Activated CD4-positive, alpha-beta T cell treated with anti-CD3 and anti-CD28 coated beads, Interleukin-2, amount 50 U/mL, for 24 hours (primary cell): ENCODE measurements at places on chromosomes 1 and 21.

DNA sequence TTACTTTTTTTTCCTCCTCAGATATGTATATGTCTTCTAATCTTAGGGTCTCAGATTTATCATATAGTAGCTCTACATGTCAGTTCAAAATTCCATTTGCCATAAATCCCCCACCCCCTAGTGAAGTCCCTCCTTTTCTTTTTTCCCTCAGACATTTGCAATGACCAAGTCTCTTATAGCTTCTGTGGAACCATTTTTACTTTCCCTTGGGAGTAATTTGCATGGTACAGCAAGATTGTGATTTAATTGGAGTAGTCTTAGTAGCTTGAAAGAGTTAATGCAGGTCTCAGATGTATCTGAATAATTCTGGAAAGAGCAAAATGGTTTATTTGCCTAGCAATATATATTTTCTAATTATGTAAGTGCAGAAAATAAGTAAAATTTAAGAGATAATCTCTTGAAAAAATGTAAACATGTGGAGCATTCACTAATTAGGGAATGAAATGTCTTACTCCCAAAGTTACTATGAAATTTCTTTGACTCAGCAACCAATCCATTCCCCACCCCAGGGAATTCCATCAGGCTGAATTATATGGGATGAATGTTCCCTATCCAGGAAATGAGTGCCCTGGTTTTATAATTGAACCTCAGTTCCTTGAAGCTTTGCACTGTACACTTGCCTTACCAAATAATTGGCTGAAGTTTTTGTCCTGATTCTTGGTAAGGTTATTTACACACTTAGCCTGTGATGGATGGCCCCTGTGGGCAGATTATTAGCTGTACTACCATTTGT lies 267.0 kb downstream of the DNM3 start:
- DNase-seq, result no peak

DNA sequence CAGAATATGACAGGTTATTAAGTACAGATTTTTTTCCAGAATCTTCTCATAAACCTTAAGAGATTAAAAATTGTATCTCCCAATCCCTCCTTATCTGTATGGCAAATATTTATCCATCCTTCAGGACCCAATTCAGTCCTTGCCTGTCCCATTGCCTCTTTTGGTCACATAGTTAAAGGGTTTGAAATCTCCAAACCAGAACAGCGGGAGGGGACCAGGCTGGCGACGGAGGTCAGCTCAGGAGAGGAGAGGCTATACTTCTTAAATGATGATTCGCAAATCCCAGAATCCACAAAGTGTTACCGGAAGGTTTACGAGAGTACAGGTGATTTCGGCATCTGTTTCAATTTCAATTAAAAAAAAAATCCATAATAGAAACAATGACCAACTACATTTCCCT lies 572.7 kb downstream of the SMYD3 start:
- DNase-seq, result no peak

- no peak for DNase-seq
Observed at GRCh38 chr21:14900611-14901010, 164.2 kb downstream of the NRIP1 start.

- DNase-seq, result peak; percentile 71
Observed at GRCh38 chr1:155070721-155071569, 7.4 kb downstream of the EFNA4 start.

DNA sequence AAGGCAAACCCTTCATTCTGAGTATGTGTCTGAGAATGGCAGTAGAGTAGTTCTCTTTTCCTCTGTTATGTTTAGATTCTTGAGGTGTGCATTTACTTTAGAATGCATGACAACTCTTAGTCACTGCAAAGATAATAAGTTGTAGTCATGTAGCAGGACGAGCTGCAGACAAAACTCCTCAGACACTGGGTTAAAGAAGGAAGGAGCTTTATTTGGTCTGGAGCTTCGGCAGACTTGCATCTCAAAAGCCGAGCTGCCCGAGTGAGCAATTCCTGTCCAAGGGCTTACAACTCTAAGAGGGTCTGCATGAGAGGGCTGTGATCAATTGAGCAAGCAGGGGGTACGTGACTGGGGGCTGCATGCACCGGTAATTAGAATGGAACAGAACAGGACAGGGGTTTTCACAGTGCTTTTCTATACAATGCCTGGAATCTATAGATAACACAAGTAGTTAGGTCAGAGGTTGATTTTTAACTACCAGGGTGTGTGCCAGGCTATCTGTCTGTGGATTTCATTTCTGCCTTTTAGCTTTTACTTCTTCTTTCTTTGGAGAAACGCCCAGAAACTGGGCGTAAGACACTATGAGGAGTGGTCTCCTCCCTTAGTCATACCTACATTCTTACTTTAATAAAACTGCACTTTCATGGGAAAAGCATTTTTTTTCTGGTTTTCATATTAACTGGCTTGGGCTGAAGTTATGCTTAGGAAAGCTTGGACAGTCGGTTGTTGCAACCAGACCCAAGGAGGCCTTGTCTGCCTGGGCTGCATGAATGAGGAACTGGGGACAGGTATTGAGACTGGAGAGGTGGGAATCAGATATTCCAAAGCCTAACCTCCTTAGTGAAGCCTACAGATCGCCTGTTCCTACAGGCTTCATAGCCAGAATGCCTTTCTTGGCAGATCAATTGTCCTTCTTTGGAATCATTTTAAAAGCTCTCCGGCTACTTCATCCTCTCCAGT lies 115.1 kb downstream of the RHOU start:
- DNase-seq, result no peak

- DNase-seq, result no peak
Observed at GRCh38 chr1:236545621-236546169, 21.9 kb downstream of the LGALS8 start.

- DNase-seq, result no peak
Observed at GRCh38 chr21:34133802-34134201, 60.4 kb downstream of the MRPS6 start.

- DNase-seq, result no peak
Observed at GRCh38 chr1:3645666-3646355, 4.1 kb downstream of the WRAP73 start.

GRCh38 chr1:210754878-210755665 lies 378.9 kb downstream of the KCNH1 start:
- no peak for DNase-seq

DNA sequence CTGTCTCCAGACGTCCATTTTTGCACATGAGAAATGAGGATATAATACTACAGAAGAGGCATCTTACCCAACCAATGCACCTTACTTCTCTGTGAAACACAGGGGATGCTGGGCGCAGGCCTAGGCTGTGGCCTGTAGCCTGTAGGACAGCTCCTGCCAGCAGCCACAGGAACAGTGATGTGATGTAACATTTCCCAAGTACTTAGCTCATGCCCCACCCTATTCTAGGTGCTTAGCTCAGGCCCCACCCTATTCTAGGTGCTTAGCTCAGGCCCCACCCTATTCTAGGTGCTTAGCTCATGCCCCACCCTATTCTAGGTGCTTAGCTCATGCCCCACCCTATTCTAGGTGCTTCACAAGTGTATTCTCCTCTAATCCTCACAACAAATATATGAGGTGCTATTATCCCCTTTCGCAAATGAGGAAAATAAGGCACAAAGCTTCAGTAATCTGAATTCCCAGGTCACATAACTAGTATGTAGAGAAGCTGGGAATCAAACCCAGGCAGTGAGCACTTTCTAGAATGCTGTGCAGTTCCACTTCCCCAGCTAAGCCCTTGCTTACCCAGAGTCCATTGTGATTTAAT lies 4.6 kb upstream of the NAXE start:
- no peak for DNase-seq

GRCh38 chr21:46626536-46626935 lies 8.9 kb upstream of the PRMT2 start:
- no peak for DNase-seq

- no peak for DNase-seq
Observed at GRCh38 chr1:81304187-81304586, 496.5 kb upstream of the ADGRL2 start.
